Smooth muscle cell of the brain vasculature (primary cell): ENCODE measurements at places on chromosomes 3 and 15.

GRCh38 chr3:17027318-17027717 is 142.6 kb downstream of the PLCL2 start:
- DNase-seq, result no peak

- DNase-seq, result no peak
These were observed 100.5 kb downstream of the ATP8B4 start for GRCh38 chr15:50018491-50018890.

DNA sequence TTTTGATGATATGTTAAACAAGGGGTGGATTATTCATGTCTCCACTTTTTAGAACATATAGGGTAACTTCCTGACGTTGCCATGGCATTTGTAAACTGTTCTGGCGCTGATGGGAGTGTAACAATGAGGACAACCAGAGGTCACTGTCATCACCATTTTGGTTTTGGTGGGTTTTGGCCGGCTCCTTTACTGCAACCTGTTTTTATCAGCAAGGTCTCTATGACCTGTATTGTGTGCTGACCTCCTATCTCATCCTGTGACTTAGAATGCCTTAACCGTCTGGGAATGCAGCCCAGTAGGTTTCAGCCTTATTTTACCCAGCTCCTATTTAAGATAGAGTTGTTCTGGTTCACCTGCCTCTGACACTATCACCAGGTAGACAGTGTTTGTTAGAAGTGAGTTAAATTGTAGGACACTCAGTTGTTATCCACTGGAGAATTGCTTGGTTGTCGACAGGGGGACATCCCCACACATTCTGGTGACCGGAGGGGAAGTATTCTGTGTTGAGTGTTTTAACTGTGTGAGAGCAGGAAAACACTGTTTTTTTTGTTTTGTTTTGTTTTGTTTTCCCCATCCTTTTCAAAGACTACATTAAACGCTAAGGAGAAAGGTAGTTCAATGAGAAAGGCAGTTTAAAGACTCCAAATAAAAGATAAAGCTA is 36.9 kb upstream of the SKIL start:
- DNase-seq, result no peak

GRCh38 chr15:34078900-34079299 is 22.8 kb downstream of the EMC7 start:
- DNase-seq, result no peak

GRCh38 chr15:66815318-66815717 is 113.3 kb downstream of the SMAD6 start:
- DNase-seq, result no peak

DNA sequence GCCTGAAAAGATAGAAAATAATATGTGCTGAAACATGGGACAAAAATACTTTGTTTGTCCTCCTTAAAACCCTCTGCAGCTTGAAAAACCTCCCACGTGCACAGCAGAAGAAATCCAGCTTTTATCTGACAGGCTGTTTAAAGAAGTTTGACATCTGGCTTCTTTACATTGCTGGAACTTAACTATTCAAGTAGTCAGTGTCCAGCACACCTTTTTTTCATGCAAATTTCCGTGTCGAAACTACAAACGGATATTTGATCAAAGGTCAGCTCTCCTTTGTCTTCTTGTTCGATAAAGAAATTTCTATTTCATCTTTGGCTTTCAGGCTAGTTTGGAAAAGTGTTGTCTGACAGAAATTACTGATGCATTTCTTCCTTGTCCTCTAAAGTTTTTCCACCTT is 66.8 kb upstream of the KBTBD8 start:
- no peak for DNase-seq

- DNase-seq, result no peak
These were observed 38.7 kb upstream of the PTPN23 start for GRCh38 chr3:47342151-47342550.

- no peak for DNase-seq
These were observed 330.9 kb upstream of the C2CD4B start for GRCh38 chr15:62495670-62496614.

GRCh38 chr3:4864503-4864902 is 114.7 kb upstream of the BHLHE40 start:
- DNase-seq, result no peak

DNA sequence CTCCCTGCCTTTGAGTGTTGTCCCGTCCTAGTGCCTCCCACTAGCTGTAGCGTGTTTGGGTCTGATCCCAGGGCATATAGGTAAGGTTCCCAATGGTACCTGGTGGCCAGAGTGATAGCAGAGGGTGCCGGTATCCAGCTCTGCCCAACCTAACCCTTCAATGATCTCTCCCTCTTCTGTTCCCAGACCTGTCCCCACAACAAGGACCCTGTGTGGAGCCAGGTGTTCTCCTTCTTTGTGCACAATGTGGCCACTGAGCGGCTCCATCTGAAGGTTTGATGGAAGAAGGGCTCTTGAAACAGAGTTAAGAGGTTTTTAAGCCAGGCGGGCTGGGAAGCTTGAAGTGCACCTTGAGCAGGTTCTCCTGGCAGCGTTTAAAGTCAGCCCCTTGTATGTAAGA is 35.5 kb downstream of the ESYT3 start:
- DNase-seq, result no peak

- DNase-seq, result no peak
These were observed 16.9 kb upstream of the CORO2B start for GRCh38 chr15:68561901-68562300.

DNA sequence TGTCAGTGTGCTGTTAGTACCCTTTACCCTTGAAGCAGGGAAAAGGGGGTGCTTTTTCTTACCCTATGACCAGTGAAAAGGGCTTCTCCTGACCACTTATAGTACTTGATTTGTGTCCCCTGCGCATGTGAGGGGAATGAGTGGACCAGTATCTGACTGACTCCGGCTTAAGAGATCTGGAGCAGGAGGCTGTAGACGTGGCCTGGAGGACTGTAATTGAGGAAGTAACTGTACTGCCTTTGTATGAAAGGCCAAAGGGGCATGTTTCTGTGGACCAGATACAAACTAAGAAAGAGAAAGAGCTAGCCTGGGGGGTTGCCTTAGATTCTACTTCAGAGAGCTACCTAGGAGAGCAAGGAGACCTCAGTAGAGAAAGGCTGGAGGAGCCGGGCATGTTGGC is 89.9 kb upstream of the TBL1XR1 start:
- DNase-seq, result no peak

DNA sequence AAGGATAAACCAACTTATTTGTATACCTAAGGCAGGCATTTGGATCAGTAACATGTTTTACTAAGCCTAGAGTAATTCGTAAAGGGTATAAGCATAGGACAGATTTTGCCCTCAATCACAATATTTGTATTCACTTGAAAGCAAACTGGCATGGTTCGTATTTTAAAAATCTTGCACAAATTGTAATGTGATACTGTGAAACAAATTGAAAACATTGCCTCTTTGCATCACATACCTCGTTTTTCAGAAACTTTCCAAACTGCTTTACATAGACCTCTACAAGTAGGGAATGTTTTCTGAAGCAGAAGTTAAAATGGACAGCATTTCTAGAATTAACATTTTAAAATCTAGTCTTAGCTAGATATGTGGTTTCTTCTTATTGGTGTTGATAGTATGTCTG is 11.6 kb downstream of the KBTBD8 start:
- DNase-seq, result no peak

GRCh38 chr15:41928637-41929620 is 35.1 kb upstream of the SPTBN5 start:
- no peak for DNase-seq

GRCh38 chr15:47506329-47507100 is 210.8 kb upstream of the SEMA6D start:
- DNase-seq, result no peak

GRCh38 chr3:196645897-196646665 is 6.6 kb downstream of the NRROS start:
- no peak for DNase-seq

DNA sequence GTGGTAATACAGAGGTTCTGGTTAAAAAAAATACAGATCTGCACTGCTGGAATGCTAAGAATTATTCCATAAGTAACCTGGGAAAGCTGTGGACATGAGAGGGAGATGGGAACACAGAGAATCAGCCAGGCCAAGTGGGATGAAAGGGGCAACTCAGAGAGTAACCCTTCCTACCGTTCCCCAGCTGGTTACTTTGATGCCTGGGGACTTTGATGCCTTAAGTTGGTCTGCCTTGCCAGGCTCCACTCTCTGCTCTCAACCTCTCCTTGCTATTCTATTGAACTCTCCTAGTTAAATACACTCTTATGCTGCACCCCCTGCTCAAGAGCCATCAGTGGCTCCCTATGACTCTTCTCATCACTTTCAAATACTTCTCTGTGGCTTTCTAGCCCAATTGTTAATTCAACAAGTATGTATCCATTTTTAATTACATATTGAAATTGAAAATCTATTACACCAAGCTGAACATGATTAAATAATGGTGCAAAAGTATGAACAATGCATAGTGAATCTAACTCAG is 315.5 kb downstream of the TLE3 start:
- no peak for DNase-seq

DNA sequence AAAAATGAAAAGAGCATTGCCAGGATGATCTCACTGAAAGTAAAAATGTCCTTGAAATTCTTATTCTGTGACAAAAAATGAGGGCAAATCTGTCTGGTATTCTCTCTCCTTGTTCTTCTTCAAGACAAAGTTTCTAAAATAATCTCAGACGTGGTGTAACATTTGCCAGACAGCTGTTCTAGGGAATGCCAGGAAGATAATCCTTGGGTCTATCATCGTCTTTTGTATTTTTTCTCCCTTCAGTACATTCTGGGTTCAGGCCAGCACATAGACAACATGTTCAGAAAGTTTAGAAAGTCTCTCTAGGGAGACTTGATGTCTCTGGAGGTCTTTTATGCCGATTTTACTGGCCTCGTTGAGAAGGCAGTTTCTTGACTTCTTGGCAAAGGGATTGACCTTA is 121.2 kb upstream of the HES1 start:
- no peak for DNase-seq

DNA sequence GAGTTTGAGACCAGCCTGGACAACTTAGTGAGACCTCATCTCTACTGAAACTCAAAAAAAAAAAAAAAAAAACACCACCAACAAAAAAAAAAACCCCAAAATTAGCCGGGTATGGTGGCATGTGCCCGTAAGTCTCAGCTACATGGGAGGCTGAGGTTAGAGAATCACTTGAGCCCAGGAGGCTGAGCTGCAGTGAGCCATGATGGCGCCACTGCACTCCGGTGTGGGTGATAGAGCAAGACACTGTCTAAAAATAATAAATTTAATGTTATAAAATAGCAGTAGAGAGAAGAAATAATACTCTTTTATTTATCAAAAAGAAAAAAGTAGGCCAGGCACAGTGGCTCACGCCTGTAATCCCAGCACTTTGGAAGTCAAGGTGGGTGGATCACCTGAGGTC is 17.4 kb downstream of the RCCD1 start:
- no peak for DNase-seq

DNA sequence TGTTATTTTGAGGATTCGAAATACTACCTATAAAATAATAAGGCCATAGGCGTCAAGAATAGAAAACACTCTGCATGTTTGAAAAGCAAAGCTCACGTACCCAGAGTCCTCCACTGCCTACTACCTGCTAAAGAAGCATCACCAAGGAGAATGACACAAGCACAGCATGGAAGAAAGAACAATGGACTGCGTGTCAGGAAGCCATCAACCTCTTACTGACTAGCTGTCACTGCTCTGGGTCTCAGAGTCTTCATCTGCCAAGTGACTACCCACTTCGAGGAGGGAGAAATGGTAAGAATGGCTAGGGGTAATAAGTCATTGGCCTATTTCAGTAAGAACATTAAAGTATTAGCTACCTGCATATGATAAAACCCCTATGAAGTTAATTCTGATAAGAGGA is 49.4 kb downstream of the CLASP2 start:
- no peak for DNase-seq

- DNase-seq, result no peak
These were observed 106.7 kb downstream of the ZNF385D start for GRCh38 chr3:21644268-21644667.

GRCh38 chr3:58052373-58053273 is 44.4 kb downstream of the FLNB start:
- peak; percentile 67 for DNase-seq

DNA sequence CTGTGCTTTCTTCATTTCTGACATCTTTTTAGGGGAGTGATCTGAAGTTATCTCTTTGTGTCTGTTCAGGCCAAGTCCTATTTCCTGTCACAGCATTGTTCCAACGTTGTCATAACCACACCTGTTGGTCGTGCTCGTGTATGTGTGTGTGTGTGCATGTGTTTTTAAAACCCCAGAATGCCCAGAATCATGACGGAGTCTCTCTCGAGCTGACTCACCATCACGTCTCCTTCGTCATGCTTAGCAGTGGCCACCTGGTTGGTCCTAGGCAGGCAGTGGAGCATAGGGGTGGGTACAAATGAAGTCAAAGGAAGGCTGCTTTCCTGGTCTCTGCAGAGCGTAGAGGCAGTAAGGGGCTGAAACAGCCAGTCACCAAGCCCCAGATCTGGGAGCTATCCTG is 126.8 kb upstream of the ABHD17C start:
- DNase-seq, result no peak

DNA sequence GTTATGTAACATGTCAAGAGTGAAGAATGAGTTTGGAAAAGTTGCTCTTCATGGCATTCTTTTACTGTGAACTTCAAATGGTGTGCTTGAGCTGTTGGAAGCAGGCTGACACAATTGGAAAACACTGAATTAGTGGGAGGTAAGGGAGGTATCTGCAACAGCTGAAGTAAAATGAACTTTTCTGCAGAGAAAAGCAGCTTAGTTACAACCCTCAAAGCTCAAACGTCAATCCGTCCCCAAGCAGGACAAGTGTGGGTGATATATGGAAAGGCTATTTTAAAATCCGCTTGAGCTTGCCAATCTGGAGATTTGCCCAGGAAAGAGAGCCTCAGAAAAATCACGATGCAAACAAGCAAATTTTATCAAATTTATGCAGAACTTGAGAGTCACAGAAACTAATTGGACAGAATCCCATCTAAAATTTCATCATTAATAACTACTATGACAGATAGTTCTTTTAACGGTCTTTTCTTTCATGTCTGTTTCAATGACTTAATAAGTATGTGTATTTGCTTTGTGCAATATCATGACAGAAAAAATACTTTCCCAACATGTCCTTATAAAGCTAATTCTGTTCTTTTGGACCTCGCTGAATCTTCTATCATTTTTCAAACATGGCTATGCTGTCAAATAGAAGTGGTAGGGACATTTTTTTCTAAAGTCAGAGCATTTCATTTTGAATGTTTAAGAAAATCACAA is 266.6 kb upstream of the SLITRK3 start:
- no peak for DNase-seq

- DNase-seq, result peak; percentile 81
These were observed 603.6 kb downstream of the PLOD2 start for GRCh38 chr3:145557405-145557804.

DNA sequence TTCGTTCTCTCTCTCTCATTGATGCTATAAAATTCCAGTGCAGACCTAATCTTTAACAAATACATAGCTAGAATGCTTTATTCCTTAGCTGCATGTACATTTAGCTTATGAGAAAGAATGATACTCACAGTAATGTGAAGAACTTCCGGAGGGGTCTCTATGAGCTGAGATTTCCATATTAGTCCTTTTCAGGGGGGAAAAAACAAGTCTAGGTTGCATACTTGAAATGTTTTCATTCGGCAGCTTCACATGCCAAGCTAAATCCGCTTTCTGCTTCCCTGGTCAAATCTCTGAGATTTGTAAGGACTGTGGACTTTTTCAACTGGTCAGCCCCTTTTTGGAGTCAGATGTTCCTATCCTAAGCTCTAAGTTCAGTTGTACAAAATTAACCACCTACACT is 111.5 kb upstream of the COL8A1 start:
- no peak for DNase-seq

GRCh38 chr15:85583442-85583841 is 203.0 kb downstream of the AKAP13 start:
- no peak for DNase-seq
